ENCODE measurements at places on chromosomes 4 and X.

GRCh38 chr4:136742333-136742732 is 790.0 kb downstream of the PCDH18 start:
- no peak for DNase-seq

GRCh38 chr4:33930497-33930896 is 2313.8 kb downstream of the ARAP2 start:
- DNase-seq: no peak

GRCh38 chrX:111151764-111152163 is 55.8 kb downstream of the PAK3 start:
- DNase-seq: no peak

- no peak for DNase-seq
Measured at GRCh38 chr4:137082061-137082460, 450.2 kb downstream of the PCDH18 start.

- no peak for DNase-seq
Measured at GRCh38 chrX:12700745-12701144, 90.5 kb upstream of the PRPS2 start.

- DNase-seq: no peak
Measured at GRCh38 chrX:40484408-40485091, 96.2 kb upstream of the ATP6AP2 start.

DNA sequence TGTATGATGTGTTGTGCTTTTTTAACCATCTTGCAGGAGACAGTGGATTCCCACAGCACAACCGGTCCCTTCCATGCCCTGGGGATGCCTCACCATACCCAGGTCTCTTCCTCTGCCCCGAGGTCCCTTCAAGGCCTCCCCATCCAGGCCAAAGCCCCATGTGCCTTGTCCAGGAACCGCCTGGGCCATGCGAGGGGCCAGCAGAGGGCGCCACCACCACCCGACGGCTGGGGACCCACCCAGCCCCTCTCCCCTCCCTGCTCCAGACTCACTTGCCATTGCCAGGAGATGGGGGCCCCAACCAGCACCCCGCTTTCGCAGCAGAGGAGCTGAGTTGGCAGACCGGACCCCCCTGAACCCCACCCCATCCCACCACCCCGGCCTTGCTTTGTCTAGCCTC is 485.5 kb downstream of the TRAM1L1 start:
- DNase-seq: no peak

DNA sequence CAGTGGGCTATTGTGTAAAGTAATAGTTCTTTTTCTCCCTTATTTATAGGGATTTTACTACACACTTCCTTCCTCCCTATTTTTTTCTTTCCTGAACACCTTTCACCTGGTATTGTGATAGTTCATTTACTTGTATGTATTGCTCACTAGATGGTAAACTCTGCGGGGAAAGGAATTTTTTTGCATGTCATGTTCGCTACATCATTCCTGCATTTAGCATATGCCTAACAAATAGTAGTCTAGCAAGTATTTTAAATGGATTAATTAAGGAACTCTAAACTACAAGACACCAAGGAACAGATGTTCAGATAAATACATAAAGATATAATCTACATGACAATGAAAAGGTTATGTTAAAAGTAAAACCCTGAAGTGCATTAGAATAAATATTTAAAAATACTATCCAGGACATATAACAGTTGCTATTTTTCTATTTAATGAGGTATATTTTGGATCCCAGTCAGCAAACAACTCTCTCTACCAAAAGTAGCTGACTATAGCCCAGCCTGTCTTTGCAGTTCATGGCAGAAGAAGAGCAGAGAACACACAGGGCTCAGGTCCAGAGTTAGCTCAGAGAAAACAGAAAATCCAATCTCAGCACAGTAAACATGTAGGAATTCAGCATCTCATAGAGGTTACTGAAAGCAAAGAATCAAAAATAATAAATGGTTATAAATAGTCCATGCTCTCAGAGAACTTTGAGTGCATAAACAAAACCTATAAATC is 87.8 kb downstream of the PACRGL start:
- DNase-seq: no peak

GRCh38 chr4:5444918-5445517 is 263.3 kb downstream of the EVC2 start:
- no peak for DNase-seq

DNA sequence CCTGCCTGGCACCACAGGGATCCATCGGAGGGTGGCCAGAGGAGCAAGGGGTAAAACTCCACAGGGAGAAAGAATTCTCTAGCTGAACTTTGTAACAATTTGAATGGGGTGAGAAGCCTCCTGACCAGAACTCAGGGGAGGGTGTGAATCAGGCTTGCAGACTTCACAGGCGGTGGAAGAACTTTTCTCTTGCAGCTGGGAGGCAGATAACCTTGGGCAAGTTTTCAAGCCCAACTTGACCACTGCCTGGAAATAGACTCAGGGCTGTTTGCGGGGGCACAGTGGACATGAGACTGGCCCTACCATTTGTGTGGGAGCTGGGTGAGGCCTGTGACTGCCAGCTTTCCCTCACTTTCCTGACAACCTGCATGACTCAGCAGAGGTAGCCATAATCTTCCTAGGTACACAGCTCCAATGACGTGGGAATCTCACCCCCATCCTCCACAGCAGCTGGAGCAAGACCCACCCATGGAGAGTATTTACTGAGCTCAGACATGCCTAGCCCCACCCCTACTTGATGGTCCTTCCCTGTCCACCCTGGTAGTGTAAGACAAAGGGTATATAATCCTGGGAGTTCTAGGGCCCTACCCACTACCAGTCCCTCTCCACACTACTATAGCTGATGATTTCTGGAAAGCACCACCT is 210.0 kb upstream of the AGTR2 start:
- no peak for DNase-seq

- no peak for DNase-seq
Measured at GRCh38 chr4:159006202-159006601, 96.7 kb upstream of the RAPGEF2 start.

DNA sequence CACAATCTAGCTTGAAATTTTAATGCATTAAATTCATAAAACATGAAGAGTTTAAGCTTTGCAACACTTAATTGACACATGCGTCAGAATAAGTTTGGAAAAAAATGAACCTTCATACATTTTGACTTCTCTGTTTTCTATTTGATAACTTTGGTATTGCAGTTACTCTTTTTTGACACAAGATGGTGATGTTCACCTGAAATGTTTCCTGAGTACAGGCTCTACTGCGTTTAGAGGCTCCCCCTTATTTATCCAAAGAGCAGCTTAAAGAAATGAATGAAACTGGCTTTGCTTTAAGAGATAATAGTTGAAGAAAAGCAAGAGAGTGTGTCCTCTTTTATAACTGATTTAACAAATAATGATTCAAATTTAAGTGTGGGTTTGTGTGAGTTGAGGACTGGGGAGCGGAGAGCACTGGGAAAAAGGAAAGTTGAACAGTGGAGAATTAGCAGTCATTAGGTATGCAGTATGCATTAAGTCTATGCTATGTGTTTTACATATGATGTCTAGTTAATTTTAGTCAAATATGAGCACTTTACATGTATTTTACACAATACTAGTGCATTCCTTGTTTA is 180.6 kb upstream of the NUDT6 start:
- DNase-seq: no peak

GRCh38 chrX:134855751-134856150 is 135.0 kb upstream of the SMIM10 start:
- DNase-seq: no peak

- DNase-seq: no peak
Measured at GRCh38 chr4:48108309-48109073, 25.6 kb downstream of the TXK start.

- no peak for DNase-seq
Measured at GRCh38 chrX:12583543-12583942, 207.7 kb upstream of the PRPS2 start.

DNA sequence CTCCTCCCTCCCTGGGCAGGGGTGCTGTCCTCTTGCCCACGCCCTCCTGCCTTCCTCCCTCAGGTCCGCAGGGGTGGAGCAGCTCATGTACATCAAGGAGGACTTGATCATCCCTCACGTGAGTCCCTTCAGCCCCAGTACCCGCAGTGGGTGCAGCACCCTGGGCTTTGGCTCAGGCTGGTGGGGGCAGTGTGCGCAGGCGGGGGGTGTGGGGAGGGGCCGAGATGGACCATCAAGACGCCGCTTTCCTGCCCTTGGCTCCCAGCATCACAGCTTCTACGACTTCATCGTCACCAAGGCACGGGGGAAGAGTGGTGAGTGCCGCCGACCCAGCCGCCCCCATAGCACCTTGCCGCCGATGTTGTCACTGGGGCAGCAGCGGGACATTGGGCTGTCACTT is 5.7 kb downstream of the FAM50A start:
- no peak for DNase-seq

DNA sequence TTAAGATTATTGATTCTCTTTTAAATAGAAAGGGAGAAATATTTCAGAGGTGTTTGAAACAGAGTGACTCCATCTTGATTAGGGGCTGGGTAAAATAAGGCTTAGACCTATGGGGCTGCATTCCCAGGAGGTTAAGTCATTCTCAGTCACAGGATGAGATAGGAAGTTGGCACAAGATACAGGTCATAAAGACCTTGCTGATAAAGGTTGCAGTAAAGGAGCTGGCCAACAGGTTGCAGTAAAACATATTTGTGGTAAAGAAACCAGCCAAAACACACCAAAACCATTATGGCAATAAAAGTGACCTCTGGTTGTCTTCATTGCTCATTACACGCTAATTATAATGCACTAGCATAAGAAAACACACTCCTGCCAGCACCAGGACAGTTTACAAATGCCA is 165.0 kb downstream of the SPIN4 start:
- DNase-seq: no peak

DNA sequence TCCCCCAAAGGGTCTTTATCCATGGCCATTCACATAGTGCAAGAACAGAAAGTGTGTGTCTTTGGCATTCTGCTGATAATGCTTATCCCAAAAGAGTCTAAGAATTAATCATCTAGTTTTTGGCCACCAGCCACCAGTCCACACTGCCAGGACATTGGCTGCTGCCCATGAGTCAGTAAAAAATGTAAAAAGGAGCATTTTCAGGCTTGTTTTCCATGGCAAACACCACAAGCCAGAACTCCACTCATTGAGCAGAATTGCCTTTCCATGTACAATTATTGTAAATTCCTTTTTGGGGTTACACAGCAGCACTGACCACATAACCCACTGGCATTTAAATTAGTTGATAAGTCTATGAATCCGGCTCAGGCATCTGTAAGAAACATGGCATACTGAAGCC is 89.2 kb upstream of the PRDX4 start:
- no peak for DNase-seq

DNA sequence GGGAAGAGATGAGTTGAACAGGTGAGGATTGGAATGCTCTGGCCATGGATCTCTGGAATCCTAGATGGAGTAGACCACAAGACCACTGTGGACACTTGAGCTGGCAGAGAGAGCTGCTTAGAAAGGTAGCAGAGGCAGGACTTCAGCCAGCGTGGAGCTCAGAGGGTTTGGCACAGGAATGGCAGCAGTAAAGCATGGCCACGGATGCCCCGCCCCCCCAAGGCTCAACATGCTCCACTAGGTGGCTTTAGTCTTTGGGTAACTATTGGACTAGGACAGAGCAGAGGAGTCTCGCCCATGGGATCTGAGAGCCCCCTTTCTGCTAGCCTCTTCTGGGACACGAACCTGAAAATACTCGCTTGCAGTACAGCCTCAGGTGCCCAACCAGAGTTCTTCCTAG is 150.1 kb upstream of the NEIL3 start:
- no peak for DNase-seq

GRCh38 chr4:108143515-108143914 is 25.2 kb downstream of the LEF1 start:
- no peak for DNase-seq

DNA sequence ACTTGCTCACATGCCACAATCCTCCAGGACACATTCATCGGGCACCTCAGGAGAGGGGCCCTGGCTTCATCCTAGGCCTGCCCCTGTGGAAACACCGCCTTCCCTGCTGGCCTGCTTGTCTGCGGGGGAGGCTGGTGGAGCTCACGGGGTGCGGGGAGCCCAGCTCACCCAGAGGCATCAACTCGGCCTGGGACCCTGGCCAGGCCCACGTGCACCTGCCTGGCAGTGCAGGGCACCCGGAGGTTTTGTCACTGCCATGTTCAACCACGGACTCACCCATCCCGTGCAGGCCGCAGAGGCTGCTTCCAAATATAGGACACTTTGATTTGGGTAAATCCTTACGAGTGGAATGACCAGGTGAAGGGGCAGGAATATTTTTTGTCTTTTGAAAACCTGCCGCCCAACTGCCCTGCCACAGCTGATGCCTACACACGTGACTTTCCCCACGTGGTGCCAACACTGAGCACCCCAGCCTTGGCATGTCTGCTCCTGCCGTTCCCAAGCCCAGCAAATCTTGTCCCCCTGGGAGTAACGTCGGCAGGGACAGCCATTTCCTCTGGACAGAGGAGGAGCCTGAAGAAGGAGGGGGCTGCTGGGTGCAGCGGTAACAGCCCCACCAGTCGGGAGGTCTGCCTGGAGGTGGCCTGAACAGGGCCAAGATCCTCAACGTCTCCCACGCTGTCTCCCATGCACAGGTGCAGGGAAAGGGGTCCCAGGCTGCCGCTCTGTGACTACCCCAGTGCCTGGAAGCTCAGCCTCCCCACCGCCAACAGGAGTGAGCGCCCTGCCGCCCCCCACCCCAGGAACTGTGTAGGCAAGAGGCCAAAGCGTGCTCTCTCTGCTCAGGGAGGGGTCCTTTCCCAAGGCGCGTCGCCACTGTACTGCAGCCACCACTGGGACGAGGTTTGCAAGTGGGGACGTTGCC is 8.5 kb downstream of the MXD4 start:
- no peak for DNase-seq

DNA sequence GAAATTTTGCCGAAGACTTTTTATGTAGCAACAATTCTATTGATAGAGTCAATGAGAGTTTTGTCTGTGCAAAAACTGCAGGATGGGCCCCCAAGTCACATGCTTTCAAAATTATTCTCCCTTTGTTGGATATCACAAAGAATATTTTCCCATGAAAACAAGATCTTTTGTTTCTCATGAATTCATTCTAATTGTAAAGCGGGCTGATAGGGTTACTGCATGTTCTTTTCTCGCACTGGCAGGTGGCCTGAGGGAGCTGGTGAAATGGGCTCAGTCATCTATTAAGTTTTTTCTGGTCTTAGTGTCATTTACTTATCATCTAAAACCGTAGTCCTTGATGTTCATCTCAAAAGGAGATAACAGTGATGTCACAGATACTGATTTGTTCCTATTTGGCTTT is 44.2 kb downstream of the MID1IP1 start:
- no peak for DNase-seq

DNA sequence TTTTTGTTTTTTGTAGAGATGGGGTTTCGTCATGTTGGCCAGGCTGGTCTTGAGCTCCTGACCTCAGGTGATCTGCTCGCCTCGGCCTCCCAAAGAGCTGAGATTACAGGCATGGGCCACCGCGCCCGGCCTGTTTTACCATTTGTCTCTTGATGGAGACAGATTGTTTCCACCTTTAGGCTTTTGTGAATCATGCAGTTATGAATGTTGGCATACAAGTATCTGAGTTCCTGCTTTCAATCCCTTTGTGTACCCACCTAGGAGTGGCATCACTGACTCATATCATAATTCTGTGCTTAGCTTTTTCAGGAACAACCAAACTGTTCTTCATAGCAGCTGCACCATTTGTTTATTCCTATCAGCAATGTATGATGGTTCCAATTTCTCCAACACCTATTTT is 20.2 kb upstream of the MGST2 start:
- no peak for DNase-seq

Data from CD4-positive, alpha-beta memory T cell (primary cell).